ENCODE measurements at places on chromosomes 13 and 19. TPM values are rescaled to one million over a fixed set of nuclear protein-coding genes. Genes with fewer than 3 reads are reported as not detected.

GRCh38 chr19:47324502-47324901, 7.5 kb upstream of the C5AR2 start:
- no peak for DNase-seq

DNA sequence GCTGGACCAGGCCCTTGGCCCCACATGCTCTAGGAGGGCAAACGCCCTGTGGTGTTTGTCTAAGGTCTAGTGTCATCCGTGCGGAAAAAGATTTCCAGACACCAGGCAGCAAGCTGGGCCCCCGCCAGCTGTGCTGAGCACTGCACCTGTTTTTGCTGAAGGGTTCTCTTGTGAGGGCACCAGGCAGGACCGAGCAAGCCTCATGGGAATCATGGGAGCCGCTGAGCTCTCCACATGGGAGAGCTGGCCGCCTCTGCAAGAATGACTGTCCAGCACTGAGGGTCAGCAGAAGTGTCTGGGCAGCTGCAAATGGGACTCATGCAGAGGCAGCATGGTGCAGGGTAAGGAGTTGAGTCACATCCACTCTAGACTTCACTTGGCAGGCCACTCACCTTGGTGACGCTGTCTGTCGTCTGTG, 12.0 kb downstream of the B3GNT8 start:
- no peak for DNase-seq

GRCh38 chr19:18349524-18350128, 9.2 kb downstream of the PGPEP1 start:
- DNase-seq, result no peak

DNA sequence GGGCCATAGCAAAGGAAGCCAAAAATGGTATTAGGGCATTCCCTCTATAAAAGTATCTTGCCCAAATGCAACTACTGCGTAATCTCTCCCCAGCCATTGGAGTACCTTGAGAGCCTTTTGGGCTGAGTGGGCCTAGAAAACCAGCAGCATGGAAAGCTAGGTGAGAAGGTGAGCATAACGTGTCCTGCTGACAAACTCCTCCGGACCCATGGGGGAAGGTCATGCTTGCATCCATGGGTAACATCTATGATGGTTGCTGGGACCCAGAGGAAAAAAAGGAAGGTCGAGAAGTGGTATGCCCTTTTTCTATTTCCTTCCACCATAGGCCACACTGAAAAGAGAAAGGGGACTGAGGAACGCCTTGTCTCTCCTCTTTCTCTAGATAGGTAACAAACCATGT, 57.4 kb downstream of the ZNF728 start:
- DNase-seq, result no peak

The PRKD2 gene
- polyA plus RNA-seq, result 19.4 TPM

The ICAM5 gene
- 9.2 TPM for polyA plus RNA-seq

- DNase-seq, result no peak
These were observed 2.0 kb upstream of the VPS36 start for GRCh38 chr13:52452470-52452869.

DNA sequence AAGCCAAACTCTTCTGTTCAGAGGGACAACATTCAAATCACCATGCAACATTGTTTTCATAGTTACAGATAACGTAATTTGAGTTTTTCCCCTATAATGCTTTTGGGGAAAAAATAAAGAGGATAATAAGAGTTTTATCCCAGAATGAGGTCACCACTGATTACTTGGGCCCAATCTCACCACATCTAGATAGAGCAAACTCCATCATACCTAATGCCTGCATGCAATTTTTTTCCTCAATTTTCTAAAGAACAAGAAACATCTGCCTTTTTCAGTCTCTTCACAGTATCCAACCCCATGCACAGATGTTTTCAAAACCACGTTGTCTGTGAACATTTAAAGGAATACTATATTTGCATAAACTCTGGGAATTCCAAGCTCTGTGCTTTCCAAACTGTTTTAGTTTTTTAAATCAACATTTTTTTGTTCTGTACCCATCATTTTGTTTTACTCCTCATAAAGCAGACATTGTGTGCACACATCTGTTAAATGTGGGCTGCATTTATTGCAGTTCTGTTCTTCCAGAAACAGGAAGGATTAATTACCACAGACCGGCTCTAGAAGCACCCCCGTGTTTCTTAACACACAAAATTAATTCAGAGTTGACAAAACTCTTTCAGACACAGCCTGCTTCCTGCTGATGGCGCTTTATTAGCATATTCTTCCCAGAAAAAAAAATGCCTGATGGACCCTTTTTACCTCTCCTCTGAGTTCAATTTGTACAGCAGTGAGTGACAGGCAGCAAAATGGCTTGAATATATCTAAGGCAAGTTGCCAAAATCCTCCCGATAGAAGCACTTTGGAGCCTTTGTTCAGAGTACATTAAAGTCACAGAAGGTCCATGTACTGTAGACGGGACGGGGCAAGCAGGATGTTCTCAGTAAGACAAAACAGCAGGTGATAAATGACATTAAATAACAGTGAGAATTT, 1171.9 kb downstream of the EFNB2 start:
- DNase-seq, result no peak

GRCh38 chr19:15841875-15842569, 26.6 kb upstream of the OR10H1 start:
- no peak for DNase-seq

GRCh38 chr13:102903659-102904407, 58.0 kb downstream of the ERCC5 start:
- no peak for DNase-seq

The PDE4A gene
- polyA plus RNA-seq, result 3.4 TPM
